ENCODE measurements at places on chromosomes 4 and X.

- DNase-seq: no peak
Observed at GRCh38 chr4:108142870-108143269, 25.9 kb downstream of the LEF1 start.

- no peak for DNase-seq
Observed at GRCh38 chr4:77002321-77003107, 53.0 kb downstream of the SEPTIN11 start.

DNA sequence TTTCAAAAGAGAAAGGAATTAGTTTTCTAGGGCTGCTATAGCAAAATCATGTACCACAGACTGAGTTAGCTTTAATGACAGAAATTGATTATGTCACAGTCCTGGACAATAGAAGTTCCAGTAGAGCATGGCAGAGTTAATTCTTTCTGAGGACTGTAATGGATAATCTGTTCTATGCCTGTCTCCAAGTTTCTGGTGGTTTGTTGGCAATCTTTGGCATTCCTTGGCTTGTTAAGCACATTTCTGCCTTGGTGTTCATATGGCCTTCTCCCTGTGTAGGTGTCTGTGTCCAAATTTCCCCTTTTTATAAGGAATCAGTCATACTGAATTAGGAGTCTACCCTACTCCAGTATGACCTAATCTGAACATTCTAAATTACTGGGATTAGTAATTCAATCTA lies 336.1 kb upstream of the PABPC4L start:
- DNase-seq: no peak

- DNase-seq: no peak
Observed at GRCh38 chrX:49842621-49843020, 13.5 kb downstream of the PAGE4 start.

- DNase-seq: no peak
Observed at GRCh38 chr4:3176367-3177229, 72.4 kb upstream of the MSANTD1 start.

DNA sequence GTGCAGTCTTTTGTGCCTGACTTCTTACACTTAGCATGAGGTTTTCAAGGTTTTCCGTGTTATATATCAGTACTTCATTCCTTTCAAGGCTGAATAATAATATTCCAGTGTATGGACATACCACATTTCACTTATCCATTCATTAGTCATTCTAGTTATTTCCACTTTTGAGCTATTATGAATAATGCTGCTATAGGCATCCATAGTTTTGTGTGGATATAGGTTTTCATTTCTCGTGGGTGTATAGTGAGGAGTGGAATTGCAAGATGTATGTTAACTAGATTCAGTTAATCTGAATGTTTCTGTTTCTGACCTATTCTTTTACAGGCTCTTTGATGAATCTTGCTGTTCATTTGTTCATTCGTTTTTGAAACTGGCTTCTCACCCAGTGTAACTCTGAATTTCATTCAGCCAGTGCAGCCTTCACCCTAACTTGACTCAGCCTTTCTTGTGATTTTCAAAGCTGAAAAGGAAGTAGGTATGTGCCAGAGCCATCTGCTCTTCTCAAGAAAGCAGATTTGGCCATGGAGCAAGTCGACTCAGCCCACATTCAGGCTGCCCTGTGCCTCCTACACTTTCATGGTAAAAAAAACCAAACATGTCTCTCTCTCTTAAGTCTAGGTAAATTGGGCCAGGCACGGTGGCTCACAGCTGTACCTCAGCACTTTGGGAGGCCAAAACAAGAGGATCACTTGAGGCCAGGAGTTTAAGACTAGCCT lies 56.3 kb upstream of the NOCT start:
- DNase-seq: no peak

DNA sequence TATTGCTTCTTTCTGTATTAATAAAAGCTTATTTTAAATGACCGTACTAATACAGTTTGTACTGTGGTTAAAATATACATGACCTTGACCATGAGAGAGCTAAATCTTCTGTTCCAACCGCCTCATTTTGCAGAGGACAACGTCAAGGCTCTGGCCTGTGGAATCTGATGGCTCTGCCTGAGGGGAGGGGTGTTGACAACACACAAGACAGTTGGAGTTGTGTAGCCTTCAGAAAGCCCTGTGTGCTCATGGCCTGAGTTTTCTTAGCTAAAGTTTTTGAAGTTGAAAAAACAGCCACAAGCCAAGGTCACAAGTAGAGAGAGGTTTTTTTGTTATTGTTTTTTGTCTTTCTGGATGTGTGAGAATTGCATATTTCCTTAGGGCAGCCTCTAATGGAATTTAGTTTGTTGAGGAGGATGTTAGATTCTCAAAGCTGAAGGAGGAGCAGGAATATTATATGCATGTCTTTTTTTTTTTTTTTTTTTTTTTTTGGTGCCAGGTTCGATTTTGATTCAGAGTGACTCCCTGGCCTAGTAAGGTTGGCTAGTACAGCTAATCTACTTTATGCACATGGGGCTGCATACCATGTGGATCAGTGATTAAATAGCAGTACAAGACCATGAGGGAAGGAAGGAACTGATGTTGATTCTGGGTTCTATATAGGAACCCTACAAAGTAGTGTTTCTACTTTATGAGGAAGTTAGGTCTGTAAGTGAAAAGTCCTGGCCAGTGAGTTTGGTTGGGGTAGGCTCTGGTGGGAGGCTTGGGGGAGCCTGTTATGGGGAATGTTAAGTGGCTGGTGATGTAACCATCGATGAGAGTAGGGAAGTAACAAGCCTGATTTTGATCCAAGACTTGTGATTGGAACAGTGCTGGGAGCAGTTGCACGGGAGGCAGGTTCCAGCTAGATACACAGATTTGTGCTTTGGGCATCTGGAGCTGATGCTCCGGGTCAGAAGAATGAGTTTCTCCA lies 20.3 kb downstream of the SMS start:
- DNase-seq: no peak

Data from cortex of kidney (tissue), 1 donor.